ENCODE measurements at places on chromosomes 4 and X.

GRCh38 chrX:54920610-54921426, at the start of gene TRO:
TRO (plus strand) TSS chrX:54920824; CDS start chrX:54922247, 1,423 bp downstream.
- no peak for DNase-seq

- no peak for DNase-seq
Measured at GRCh38 chr4:95394752-95395306, 153.9 kb downstream of the UNC5C start.

DNA sequence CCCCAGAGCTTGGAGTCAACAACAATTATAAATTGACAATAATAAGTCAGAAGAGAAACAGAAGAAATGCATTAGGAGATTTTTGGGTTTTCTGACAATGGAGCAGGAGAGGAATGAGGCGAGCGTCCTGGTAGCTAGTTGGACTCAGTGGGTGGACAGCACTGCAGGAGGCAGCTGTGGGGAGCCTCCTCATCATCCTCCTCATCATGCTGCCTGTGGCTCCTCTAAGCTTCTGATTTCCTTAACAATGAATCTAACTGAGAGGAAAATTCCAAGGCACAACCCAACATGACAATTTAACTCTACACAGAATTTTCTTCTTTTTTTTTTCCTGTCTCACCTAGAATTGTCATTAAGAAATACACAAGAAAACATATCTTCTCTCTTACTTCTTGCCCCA, 357.1 kb upstream of the NOCT start:
- no peak for DNase-seq

- DNase-seq: no peak
Measured at GRCh38 chrX:117987373-117987772, 129.2 kb downstream of the KLHL13 start.

DNA sequence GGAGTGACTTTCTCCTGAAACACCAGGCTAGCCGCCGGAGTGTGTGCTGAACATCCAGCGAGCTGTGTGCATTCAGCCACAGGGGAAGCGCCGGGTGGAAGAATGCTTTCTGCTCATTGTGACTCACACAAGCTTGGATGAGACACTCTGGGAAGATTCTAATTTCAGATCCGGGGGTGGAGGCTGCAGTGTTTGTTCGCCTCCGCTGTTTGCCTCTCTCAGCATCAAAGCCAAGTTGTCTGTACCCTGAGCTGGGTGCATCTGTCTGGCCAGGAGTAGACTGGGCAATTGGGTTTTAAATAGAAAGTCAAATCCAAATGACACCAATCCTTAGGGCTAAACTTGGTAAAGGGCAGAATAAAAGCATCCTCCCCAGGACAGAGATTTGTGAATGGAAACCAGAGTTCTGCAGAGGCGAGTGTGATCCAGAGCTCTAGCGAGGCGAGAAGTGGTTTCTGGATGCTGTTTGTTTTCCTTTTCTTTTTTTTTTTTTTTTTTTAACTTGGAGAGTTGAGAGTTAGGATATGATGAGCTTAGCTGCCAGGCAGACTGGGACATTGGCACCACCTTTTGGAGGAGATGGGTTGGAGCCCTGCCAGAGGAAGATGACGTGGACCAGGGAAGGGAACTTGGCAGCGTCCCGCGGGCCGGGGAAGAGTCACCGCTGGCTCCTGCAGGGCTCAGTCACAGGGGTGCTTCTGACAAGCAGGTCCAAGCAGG, 196.0 kb upstream of the PSAPL1 start:
- DNase-seq: peak; percentile 18

DNA sequence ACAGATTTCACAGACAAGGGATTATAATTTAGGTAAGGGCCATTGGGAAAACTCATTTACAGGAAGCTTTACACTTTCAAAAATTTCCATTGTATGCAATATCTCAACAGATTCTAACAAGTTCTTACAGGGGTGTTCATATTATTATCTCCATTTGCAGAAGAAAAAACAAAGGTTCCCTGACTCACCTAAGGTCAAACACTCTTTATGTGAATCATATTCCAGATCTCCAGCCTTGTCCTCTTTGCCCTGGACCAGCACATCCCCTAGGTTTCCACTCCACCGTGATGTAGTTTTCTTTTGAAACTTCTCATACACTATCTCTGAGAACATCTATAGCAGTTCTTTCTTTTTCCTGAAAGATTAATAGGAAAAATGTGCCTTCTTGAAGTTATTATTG, 96.4 kb upstream of the HS3ST1 start:
- DNase-seq: no peak
